ENCODE measurements at places on chromosomes 3 and 15.

- DNase-seq: peak; percentile 84
Observed at GRCh38 chr15:68464448-68465090, 32.6 kb upstream of the ITGA11 start.

DNA sequence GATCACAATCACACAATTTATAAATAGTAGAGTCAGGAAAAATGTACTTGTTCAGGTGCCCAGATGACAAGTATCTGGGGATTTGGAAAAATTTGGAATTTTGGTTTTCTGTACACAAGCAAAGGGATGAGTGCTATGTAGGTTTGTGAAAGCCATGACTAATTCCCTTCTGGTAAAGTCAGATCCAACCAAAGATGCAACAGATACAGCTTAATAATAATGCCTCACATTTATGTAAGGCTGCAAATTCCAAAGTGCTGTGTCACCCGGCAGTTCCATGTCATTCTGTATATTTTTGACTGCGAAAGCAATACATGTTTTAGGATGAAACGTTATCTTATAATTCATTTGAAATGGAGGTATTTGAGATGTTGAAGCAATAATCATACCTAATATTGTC lies 102.7 kb upstream of the AGBL1 start:
- no peak for DNase-seq

GRCh38 chr3:9399337-9399703 lies 1.9 kb downstream of the SETD5 start:
- no peak for DNase-seq

GRCh38 chr3:132549890-132550578 lies 47.0 kb upstream of the ACKR4 start:
- DNase-seq: peak; percentile 49

DNA sequence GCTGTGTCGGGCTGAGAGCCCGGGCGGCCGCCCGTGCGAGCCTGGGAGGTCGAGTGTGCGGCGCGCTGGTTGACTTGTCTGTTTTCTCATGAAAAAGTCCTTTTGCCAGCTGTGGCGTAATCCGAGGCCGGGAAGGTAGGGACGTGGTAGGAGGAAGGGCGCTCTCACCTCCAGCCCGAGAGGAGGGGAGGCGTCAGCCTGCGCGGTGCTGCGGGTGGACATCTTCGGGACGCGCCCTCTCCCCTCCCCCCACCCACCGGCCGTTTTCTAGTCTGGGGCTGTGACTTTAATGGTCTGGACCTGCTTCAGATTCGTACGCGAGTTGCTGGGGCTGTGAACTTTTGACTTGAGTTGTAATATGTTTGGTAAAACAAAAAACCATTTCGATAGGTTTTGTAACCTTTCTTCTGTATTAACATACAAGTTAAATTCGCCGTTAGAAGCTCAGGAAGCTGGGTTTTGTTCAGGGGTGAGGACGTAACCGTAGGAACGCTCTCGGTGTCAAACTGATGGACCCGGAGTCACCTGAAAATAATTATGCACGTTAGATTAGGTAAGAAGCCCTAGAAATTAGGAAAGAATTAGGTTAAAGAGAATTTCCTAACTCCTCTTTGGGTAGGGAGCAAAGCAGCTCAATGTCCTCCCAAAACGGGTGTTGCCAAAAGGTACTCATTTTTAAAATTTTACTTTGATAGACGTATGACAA lies 762 bp downstream of the NCK1 start:
- peak; percentile 73 for DNase-seq

- no peak for DNase-seq
Observed at GRCh38 chr3:10440684-10441083, 64.7 kb downstream of the ATP2B2 start.

DNA sequence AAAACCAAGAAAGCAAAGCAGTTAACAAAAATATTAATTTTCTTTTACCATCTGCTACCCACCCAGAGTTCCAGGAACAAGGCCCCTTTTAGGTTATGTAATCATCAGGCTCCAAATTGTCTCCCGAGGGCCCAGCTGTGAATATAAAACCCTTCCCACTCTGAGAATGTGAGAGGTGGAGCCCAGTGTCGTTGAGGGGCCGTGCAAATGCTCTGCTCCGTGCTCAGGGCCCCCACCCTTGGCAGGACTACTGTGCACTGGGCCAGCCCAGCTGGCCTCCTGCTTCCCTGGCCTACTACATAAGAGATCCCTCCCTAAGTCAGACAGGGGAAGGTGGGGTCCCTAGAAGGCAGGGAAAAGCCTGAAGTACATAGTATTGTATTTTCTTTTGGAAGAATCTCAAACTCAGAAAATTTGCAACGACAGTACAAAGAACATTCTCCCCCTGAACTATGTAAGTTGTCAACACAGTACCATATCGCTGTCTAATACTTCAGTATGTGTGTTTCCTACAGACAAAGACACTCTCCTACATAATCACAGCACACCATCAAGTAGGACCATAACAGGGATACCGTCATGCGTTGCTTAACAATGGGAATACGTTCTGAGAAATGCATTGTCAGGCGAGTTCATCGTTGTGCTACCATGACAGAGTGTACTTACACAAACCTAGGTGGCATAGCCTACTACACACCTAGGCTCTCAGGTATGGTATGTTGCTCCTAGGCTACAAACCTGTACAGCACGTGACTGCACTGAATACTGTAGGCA lies 4.4 kb upstream of the CLEC3B start:
- no peak for DNase-seq
